NCI-H2029 treated with DMSO at 0.1 percent for 48 hours (cell line): ENCODE measurements at places on chromosomes 3 and 15.

DNA sequence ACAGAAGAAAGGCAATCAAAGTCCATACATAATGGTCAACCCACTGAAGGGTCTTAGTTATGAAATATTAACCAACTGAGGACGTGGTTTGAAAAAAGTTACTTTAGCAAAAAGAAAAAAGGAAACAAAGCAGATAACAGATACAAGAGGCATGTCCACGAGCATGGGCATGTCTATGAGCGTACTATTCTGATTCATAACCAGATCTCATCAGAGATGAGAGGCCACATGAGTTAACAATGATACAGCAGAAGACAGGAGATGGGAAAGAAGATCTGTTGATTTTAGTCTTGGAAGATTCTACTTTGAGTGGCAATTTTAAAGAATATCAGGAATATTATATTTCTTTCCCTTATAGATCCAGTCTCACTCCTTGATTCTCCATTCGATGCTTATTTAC is 262.9 kb upstream of the SLITRK3 start:
- DNase-seq: no peak

DNA sequence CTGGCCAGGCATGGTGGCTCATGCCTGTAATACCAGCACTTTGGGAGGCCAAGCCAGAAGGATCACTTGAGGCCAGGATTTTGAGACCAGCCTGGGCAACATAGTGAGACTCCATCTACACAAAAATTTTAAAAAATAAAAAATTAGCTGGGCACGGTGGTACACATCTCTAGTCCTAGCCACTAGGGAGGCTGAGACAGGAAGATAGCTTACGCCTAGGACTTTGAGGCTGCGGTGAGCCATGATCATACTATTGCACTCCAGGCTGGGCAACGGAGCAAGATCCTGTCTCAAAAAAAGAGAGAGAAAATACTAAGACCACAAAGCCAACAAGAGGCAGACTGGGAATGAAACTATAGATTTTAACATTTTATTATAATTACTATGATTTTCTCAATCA is 4.1 kb downstream of the MB21D2 start:
- no peak for DNase-seq

DNA sequence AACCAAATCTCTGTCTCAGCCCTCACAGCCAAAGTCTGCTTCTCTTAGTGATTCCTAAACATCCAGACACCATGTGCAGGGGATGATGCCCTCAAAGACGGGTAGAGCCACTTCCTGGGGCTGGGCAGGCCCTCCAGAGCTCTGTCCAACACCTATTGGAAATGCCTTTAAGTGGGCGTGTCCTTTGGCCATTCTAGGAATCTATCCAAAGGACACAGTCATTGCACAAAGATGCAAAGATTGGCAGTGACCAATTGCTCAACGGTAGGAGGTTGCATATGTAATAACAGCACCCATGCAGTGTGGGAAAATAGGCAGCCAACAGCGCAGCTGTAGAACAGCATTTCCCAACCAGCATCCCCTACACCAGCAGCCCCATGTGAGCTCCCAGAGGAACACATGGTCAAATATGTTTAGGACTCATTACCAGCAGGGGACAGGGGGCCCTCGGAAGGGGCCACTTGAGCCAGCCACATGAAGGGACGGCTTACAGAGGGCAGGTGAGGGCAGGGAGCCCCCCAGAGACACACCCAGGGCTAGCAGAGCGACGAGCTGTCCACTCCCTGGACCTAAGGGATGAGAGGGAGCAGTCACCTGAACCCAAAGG is 142.8 kb upstream of the IQSEC1 start:
- no peak for DNase-seq

DNA sequence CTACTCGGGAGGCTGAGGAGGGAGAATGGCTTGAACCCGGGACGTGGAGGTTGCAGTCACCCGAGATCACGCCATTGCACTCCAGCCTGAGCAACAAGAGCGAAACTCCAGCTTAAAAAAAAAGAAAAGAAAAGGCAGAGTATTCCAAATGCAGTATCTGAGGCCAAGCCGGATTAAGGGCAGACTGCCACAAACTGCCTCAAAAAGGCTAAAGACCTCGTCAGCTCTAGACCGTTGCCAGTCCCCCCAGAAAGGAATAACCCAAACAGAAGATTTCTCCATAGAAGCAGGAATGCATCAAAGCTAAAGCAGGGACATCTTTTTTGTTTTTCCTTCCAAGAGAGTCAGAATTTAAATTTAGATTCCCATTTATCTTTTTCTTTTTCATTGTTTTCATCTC is 72.9 kb downstream of the TM4SF4 start:
- no peak for DNase-seq

GRCh38 chr3:108947855-108948254 is 5.8 kb downstream of the GUCA1C start:
- no peak for DNase-seq

DNA sequence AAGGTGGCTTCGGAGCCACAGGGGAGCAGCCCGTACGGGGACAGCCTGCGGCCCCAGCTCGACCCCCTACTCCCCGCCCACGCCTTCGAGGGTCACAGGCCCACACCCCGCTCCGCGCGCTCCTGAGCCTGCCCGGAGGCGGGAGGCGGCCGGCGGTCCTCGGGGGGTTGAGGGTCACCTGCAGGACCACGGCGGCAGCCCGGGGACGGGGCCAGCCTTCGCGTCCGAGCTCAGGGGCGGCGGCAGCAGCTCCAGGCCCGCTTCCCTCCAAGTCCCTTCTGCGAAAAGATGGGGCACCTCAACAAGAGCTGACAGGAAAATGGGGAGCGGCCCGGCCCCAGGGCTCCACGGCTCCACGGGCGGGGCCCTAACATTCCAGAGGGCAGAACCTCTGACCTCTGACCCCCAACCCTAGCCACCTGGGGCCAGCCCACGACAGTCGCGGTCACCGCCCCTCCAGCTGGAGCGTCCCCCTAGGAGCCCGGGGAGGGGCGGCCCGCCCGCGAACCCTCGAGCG is 428 bp downstream of the LYSMD4 start:
- no peak for DNase-seq

GRCh38 chr15:94792196-94792595 is 560.8 kb downstream of the MCTP2 start:
- DNase-seq: no peak

DNA sequence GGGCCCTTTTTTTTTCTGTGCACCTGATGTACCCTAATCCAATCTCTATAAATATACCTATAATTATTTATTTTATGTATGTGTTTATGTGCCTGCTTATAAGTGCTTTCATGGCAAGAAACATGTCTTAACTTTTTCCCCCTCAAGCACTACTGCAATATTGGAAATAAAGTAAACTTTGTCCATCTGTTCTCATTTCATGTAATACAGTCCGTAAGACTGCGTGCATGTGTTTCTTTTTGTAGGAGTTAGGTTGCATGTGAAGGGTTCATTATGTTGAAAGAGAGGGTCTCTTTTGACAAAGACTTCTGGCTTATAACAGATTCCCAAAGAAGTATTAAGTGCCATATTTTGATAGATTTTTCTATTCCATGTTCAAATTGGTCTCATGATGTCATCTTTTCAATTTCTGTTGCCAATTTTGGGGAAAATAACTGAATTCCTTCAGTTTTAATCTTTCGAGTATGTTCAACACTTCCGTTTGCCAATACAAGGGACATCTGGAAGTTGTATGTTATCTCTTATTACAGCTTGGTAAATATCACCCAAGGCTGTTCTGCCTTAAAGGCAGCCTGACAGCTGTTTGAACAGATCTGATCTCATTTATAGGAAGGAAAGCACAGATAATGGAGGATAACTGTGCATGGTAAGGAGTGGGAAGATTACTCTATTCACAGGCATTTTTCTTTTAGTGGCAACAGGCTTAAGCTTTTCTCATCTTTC is 273.1 kb upstream of the SGO1 start:
- no peak for DNase-seq

DNA sequence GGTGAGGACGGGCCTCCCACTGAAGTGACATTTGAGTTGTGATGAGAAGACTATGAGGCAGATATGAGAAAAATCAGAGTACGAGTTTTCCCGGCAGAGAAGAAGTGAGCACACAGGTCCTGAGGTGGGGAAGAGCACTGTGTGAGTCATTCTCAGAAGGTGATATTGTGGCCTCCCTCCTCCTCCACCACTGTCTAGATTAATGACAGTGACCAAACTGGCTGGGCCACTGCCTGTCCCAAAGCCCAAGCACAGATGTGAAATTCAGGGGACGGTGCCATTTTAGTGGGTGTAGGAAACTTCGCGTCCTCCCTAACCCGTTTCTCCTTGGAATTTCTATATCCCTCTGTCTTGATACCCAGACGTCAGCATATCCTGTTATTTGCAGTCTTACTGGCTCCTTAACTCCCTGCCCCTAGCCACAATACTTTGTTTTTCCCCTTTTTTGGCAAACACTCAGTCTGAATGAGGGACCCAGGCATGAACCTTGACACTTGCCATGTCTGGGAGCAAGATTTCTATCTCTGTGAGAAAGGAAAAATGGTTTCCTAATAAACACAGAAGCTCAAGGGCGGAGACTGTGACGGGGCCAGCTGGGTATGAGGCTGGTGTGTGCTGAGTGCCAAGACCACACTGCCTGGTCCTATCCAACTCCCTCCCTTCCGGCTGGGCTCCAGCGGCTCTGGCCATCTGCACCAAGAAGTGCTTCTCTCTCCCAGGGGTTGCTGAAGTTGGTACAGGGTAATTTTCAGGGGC is 15.2 kb downstream of the PRICKLE2 start:
- DNase-seq: no peak

DNA sequence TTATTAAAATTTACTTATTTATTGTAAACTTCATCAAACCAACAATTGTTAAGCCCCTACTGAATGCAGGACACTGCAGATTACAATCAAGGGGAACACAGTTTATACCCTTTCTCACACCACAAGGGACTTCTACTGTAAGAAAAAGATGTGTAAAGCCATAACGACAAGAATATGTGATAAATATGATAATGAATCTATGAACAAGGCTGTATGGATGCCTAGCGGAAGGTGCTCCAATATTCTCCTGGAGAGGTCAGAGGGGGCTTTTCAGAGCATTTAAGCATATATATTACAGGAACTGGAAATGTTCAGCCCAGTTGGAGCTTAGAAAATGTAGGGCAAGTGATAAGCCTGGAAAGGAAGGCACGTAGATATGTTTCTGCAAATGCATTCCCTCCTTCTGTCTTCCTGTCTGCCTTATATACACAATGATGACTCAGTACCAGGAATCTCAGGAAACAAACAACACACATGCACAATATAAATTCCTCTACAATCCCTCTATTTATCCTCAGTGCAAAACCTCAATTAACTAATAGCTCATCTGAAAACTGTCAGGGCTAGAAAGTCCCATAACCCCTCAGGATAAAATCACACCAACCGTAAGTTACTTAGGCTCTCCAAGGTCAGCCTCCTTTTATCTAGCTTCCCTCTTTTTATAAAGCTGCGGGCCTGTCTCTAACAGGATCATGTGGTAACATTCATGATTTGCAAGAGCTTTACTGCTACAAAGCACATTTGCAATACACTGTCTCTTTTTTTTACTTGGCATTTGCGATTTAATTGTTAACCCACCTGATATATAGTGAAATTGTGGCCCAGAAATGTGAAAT is 393.1 kb downstream of the LPP start:
- no peak for DNase-seq

DNA sequence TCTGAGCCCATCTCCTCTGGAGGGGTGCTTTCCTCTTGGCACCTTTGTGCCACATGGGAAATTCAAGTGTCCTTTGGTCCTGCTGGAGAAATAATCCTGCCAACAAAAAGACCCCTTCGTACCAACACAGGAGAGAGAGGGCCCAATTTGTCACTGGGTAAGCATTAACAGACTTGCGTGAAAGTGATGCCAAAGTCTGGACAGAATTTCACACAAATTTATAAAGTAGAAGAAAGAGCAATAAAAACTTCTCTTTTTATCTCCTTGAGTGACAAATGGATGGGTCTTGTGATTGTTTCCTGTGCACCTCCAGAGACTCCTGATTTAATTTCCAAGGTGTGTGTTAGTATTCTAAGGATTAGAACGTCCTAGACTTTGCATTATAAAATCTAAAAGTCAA is 14.9 kb downstream of the DPH3 start:
- no peak for DNase-seq

GRCh38 chr3:106728315-106729098 is 648.7 kb upstream of the CCDC54 start:
- DNase-seq: no peak

- DNase-seq: no peak
Observed at GRCh38 chr3:165259541-165260193, 63.5 kb upstream of the SLITRK3 start.

DNA sequence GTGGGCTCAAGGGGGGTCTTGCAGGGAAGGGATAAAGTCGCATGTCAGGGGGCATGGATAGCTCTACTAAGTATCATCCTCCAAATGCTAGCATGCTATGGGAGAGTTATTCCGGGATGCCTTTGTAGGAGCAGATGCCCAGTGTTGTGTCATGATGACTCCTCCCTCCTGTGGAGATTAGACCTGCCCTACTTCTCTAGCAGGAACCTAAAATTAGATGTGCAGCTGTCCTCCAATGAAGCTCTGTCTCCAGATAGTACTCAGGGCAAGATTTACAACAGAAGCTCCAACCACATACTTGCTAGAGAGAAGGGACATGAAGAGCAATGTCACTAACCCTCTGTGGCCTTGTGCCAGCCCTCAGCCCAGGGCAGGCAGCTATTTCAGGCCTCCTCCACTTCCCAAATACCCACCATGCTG is 82.5 kb downstream of the AGBL1 start:
- DNase-seq: no peak

- no peak for DNase-seq
Observed at GRCh38 chr3:195555110-195555509, 12.0 kb upstream of the PPP1R2 start.

DNA sequence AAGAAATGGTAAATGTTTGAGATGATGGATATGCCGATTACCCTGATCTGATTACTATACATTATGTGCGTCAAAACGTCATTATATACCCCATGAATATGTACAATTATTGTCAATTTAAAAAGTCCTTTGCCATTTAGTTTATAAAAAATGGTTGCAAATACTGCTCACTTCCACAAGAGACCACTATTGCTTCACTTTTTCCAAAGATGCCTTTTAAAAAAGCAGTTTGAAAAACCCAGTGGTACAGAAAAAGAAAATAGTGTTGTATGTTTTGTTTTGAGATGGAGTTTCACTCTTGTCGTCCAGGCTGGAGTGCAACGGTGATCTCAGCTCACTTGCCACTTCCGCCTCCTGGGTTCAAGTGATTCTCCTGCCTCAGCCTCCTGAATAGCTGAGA is 39.3 kb downstream of the EDEM1 start:
- DNase-seq: no peak

GRCh38 chr3:152623286-152623911 is 211.5 kb upstream of the P2RY1 start:
- DNase-seq: no peak

GRCh38 chr3:78314327-78314726 is 1274.4 kb downstream of the ROBO2 start:
- DNase-seq: no peak

DNA sequence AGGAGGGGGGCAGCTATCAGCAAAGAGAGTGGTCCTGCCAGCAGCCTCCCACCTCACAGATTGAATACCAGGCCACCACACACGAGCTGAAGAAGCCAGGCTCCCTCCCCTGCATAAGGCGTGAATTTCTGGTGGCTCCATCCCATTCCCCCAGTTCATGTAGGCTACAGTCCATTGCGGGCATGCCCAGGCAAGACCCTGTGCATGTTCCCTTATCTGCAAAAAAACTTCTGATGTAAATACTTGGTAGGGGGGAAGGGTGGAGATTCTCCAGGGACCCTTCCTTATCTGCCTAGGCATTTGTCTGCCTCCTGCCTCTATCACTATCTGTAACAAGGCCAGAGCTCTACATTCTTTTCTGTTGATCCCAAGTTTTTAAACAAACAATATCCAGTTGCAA is 27.6 kb upstream of the UBP1 start:
- DNase-seq: no peak

GRCh38 chr3:21269882-21270281 is 481.1 kb downstream of the ZNF385D start:
- DNase-seq: no peak
